ENCODE measurements at places on chromosomes 2 and 18. TPM values are rescaled to one million over a fixed set of nuclear protein-coding genes. Genes with fewer than 3 reads are reported as not detected.

GRCh38 chr2:190759749-190760213 lies 110.9 kb downstream of the NAB1 start:
- peak; percentile 58 for DNase-seq

DNA sequence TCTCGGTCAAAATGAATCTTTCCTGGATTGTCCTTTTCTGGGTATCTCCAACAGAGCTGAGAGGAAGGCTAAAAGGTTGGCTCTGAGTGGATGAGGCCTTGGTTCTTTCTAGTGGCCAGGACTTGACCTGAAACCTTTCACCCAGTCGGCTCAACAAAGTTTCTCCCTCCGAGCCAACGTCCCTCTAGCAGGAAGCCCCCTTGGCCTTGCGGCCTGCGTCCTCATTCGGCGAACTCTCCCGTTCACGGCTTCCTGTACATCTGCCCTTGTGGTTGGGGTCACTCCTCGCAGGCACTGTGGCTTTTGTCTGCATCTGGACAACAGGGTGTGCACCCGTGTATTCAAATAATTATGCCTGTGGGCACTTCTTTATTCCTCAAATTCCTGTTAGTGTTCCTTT lies 9.4 kb upstream of the SIX3 start:
- no peak for DNase-seq

B3GNT2 gene
- 17.8 TPM for total RNA-seq

CROCC2 gene
- total RNA-seq = not detected

- DNase-seq = no peak
Measured at GRCh38 chr2:78202366-78202765, 680.2 kb upstream of the LRRTM4 start.

DNA sequence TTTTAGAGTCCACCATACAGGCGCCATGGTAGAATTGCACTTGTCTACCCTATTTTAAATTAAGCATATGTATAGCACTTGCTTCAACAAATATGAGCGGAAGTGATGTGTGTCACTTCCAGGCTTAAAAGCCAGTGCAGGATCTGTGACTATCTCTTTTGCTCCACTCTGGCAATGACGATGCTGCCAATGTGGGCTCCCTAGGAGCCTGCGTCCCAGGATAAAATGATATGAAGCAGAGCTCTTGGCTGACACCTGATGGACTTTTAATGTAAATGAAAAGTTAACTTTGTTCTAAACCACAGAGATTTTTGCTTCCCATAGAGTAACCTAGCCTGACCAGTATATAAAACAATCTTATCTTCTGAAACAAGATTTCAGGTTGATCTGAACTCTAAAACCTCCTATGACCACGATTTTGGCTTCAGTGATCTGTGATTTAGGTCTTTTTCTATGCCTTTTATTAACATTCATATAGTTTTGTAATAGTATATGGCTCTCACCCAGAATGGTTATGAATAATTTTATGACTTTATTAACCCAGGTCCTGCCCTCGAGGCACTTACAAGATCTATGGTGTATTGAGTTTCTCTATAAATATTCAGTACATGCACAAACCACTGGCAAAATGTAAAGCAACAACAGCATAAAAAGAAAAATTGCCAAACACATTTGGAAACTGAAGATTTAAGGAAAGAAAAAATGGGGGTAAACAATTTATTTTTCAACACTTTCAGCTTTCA lies 422.5 kb upstream of the PIK3C3 start:
- no peak for DNase-seq

- DNase-seq = no peak
Measured at GRCh38 chr18:9944805-9945204, 31.0 kb downstream of the VAPA start.

DNA sequence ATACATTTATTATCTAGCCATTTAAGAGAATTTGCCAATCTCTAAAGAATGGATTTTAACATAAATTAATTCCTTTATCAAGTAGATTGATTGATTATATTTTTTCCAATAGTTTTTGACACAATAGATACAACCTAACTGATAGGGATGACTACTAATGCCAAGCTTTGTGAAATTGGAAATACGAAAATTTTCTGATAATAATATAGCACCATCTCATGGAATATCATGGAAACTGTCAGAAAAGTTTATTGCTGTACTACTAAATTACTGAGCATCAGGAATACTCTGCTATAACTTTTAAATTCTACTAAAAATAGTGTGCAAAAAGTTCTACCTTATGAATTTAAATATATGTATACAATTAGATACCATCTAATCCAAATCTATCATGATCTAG lies 101.8 kb upstream of the MAP2 start:
- no peak for DNase-seq

GRCh38 chr2:14072338-14072737 lies 560.2 kb upstream of the LRATD1 start:
- no peak for DNase-seq

DNA sequence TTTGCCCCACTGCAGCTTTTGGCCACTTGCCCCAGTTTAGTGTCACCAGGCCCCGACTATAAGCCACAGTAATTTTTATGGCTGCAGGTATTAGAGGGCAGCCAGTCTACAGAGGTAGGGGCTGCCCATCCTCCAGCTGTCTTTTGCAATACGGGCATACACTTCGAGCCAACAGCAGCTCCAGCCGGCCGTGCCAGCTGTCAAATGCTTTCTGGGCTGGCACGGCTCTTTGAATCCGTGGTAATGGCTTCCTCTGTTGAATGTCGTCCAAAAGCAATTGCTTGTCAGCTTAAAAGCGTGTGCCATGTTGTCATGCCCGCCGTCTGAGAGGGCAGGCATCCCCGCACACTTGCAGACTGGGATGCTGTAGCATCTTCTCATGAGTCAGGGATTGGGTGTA lies 41.3 kb downstream of the BCL2L11 start:
- DNase-seq = no peak

UGT1A5 gene
- 0.34 TPM for total RNA-seq

MGAT4A gene
- total RNA-seq = 3.9 TPM

SCN7A gene
- not detected for total RNA-seq

NEU2 gene
- total RNA-seq = not detected

GRCh38 chr2:63698786-63699548 lies 110.2 kb downstream of the MDH1 start:
- peak; percentile 83 for DNase-seq

CTAGE1 gene
- total RNA-seq = not detected

Data from Daoy (cell line).